ENCODE measurements at places on chromosomes 5 and 9.

GRCh38 chr9:129390541-129390940 lies 212.5 kb upstream of the IER5L start:
- no peak for DNase-seq

DNA sequence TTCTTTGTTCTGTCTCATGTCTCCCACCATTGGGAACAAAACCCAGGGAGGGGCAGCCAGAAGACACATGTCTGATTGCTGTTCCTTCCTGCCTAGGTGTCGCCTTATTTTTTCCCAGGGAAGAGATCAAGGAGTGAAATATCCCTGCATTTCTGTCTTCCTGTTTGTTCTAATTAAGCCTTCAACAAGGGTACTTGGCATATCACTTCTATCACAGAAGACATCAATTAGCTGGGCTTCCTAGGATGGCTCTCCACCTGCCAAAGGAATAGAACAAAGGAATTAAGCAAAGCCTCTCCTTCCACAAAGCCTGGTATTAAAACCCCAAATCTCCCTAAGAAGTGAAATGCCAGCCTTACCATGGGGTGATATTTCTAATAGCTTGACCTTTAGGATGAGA lies 299.5 kb upstream of the CD180 start:
- DNase-seq, result peak; percentile 5

DNA sequence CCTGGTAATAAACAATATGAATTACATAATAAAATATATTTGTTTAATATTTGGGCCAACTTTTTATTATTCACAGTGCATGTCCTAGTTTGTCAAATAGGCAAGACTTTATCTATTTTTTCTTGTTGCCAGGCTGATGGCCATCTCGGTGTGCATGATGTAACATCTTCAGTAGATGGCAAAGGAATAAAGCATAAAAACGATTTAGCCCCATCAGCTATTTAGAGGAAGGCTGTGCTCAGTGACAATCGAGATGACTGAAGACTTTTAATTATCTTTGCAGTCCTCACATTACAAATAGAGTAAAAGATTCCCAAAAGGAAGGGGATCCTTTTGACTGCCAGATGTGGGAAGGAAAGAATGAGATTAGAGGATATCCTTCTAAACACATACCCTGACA lies 358.5 kb downstream of the PTPRD start:
- no peak for DNase-seq

DNA sequence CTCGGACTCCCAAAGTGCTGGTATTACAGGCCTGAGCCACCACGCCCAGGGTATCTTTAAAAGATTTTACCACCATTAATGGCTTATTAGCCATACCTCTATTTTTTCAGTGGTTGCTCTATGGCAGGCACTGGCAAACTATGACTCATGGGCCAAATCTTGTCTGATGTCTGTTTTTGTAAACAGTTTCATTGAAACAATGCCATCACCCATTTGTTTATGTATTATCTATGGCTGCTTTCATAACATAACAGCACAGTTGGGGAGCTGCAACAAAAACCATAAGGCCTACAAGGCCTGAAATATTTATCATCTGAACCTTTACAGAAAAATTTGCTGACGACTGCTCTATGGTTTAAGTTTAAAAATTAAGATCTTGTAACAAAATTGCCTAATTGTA lies 66.8 kb downstream of the SLC38A9 start:
- DNase-seq, result no peak

DNA sequence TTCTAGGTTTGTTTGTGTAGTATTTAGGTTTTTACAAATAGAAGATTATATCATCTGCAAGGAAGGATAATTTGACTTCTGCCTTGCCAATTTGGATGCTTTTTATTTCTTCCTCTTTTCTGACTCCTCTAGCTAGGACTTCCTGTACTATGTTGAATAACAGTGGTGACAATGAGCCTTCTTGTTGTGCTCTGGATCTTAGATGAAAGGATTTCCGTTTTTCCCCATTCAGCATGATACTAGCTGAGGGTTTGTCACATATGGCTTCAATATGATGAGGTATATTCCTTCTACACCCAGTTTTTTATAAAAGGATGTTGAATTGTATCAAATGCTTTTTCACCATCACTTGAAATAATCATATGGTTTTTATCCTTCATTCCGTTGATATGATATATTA lies 101.4 kb downstream of the FBXO4 start:
- DNase-seq, result no peak

DNA sequence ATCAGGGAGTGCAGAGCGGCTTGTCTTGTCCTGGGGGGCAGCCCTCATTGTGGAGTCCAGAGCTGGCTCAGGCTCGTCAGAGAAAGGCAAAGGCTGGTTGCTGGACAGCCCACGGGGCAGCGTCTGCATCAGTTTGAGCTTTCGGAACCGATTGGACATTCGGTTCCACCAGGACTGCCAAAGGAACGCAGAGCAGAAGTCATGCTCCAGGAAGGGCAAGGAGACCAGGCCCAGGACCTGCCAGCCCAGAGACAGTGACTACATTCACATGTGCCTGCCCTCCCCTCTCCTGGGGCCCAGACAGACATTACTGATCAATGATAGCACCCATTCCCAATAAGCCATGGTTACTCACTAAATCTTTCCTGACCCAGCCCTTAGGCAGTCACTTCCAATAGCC lies 18.1 kb downstream of the ANKS6 start:
- DNase-seq, result no peak

- DNase-seq, result no peak
Observed at GRCh38 chr9:111630964-111631213, 245 bp upstream of the DNAJC25 start.

DNA sequence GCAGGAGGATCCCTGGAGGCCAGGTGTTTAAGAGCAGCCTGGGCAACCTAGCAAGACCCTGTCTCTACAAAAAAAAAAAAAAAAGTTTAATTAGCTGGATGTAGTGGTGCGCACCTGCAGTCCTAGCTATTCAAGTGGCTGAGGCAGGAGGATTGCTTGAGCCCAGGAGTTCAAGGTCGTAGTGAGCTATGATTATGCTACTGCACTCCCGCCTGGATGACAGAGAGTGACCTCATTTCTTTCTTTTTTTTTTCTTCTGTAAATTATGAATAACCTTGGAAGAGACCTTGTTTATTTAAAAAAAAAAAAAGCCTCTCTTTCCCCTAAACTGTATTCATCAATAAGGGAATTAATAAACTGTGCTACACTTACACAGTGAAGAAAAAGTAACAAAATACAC lies 43.6 kb upstream of the SLC30A5 start:
- DNase-seq, result no peak

- no peak for DNase-seq
Observed at GRCh38 chr9:3125602-3126405, 281.9 kb upstream of the PUM3 start.

All from NCI-H82 (cell line).